Activated naive CD8-positive, alpha-beta T cell treated with anti-CD3 and anti-CD28 coated beads for 36 hours (primary cell): ENCODE measurements at places on chromosomes 16 and 17. TPM values are rescaled to one million over a fixed set of nuclear protein-coding genes. Genes with fewer than 3 reads are reported as not detected.

GRCh38 chr17:61496957-61497653 is 44.9 kb downstream of the TBX4 start:
- DNase-seq, result no peak

The CDRT15 gene
- total RNA-seq, result not detected

The ZNF276 gene
- 24.7 TPM for total RNA-seq

DNA sequence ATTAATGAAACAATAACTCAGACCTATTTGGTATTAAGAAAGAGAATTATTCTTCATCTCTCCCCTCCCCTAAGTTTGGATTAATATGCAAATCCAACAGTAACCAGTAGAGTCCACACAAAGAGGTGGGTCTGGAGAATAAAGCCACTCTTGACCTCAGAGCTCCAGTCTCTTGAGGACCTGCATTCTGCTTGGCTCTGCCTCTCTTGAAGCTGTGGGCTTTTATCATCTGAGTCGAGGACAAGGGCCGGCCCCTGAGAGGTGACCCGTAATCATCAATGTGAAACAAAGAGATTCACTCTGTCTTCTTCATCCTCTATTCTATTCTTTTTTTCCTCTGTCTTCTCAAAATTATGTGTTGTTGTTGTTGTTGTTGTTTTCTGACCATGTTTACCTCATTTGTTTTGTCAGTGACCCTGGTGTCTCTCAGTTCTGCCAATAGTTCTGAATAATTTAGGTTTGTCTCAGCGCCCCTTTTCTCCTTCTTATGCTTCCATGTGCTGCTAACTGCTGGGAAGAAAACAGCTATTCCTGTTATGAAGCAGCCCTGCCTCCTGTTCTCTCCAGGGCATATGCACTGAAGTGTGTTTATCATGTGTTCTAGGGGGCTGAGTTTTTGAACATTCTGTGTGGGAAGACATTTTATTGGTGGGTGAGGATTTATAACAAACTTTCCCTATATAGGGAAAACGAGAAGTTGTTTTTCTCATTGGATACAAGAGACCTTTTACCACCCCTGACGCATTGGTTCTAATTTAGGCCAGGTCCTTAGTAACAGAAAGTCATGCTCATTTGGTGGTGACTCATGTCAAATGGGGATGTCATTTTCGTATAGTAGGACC is 135.8 kb downstream of the TRIM37 start:
- DNase-seq, result no peak

DNA sequence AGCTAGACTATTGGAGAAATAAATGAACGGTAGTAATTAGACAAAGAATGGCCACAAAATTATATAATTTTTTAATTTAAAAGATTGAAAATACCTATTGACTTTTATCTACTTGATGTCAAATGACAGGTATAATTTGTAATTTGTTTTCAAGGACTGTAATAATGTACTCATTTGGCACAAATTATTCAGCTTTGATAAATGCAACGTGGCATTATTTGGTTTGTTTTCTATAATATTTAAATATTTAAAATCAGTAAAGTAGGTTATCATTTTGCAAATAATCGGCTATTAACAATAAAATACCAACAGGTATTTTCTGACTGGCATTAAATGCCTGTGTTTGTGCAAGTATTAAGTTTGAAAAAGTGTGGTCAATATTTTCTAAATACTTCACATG is 60.6 kb downstream of the CDH11 start:
- no peak for DNase-seq

- DNase-seq, result no peak
Observed at GRCh38 chr17:7577327-7578199, 1.9 kb upstream of the CD68 start.
